ENCODE measurements at places on chromosomes 3 and 15.

DNA sequence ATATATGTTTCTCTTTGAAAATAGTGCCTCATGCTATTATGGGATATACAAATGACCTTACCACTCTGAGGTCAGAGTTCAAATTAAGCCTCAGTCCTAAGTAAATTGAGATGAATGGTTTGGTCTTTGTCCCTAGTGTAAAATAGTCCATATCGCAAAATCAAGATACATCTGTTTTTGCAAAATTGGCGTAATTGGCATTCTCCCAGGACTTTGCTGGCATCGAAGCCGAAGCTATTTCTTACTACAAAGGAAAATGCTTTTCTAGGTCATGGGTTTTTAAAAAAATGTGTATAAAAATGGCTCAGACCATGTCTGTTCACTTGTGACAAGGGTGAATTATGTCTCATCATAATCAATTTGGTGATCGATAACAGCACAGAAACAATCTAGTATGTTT is 25.9 kb downstream of the ROBO2 start:
- no peak for DNase-seq

DNA sequence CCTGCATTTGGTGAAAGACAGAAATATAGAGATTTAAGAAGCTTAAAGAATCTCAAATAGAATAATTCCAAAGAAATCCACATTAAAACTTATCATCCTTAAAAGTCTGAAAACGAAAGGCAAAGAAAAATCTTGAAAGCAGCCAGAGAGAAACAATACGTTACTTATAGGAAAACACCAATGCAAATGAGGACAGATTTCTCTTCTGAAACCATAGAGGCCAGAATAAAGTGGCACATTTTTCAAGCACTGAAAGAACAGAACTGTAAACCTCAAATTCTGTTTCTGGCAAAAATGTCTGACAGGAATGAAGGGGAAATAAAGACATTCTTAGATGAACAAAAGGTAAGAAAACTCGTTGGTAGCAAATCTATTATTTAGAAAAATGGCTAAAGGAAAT is 13.8 kb upstream of the ACTC1 start:
- no peak for DNase-seq

- no peak for DNase-seq
Measured at GRCh38 chr3:126394179-126394976, at the start of gene CFAP100. Gene CFAP100 (plus strand): TSS chr3:126394909. CDS start chr3:126396001, 1,092 bp downstream.

GRCh38 chr15:52080031-52080430 is 32.5 kb downstream of the BCL2L10 start:
- DNase-seq: no peak

- no peak for DNase-seq
Measured at GRCh38 chr15:59401824-59402569, 29.3 kb upstream of the MYO1E start.

DNA sequence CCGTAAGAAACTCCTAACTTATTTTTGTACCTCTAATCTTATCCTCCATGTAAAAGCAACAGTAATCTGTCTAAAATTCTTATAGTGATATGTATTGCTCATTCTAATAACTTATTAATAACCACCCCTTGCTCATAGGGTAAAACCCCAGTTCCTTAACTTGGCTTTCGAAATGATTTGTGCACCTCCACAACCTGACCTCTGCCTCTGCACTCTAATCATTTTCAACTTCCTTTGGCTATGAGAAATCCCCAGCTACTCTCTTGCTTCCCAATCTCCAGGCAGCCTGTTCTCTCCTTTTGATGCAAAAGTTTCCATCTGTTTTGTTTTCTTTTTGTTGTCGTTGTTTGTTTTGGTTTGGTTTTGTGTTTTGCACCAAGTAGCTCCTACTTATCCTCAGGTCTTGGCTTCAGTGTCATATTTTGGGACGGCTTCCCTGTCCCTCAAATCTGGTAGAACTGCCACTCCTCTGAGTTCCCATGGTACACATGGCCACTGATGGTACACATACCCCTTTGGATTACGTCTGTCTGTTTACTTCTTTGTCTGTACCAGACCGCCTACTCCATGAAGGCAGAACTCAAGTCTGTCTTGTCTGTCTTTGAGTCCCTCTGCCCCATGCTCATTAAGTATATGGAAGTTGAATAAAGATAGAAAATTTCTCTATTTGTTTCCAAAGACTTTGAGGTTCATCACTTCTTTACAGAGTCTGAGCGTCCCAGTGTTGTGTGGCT is 105.6 kb upstream of the TGFBR2 start:
- DNase-seq: no peak

DNA sequence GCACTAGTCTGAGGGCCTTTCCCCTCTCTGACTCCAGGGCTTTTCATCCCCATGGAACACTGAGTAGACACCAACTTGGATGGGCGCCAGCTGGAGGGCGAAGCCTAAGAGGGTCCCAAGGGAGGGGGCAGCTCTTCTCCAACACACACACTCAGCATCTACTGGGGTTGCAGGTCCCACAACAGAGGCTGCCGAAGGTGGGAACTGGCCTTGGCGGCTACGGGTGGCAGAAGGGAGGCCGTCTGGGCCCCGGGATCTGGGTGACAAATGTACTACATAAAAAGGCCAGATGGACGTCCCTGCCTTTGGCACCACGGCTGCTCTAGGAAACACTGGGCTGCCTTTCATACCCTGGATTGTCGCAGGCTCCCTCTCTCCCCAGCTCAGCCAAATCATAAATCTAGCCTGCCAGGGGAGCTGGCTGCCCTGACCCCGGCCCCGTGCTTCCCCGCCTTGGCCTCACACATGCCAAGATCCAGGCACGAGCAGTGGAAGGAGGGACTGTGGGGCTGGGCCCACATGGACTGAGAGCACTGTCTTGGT is 31.5 kb downstream of the SEMA5B start:
- DNase-seq: no peak

GRCh38 chr3:105837143-105837740 is 31.6 kb downstream of the CBLB start:
- no peak for DNase-seq

GRCh38 chr3:25503898-25504301 is 75.8 kb downstream of the RARB start:
- no peak for DNase-seq

GRCh38 chr3:23739536-23739935 is 66.2 kb upstream of the UBE2E1 start:
- no peak for DNase-seq

DNA sequence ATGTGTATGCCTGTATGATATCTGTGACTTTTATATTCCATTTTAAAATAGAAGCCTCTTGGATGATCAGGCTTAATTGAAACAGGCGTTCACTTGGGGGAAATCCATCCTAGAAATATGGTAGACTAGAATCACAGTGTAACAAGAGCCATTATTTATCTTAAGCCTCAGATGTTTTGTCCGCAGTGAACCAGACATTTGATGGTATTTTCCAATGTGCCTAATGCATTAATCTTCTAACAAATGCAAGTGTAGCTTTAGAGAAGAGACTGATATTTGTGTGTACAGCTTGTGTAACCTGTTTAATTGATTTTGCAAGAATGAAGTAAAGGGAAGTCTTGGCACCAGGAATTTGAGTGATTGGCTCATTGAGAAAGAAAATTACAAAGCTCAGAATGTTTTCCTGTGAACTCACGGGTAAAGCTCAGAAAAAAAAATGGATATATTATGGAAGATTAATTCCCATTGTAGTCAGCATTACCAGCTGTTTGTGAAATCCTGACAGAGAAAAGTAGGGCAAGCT is 155.7 kb downstream of the SV2B start:
- DNase-seq: no peak

DNA sequence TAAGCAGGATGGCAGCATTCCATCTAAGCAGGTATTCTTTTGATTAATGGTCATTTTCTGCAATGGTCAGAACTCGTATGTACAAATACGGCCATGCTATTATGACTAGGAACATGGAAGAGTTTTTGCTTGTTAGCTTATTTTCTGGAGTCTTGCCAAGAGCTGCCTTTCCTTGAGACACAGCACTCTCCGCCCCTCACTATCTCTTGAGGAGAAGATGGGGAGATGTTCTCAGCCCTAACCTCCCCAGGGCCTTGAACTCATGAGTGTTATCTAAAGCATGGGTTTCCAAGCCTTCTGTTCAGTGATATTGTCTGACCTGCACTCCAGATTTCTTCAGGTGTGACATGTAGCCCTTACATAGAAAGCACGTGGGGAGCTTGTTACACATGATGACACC is 65.9 kb upstream of the ACTC1 start:
- no peak for DNase-seq

- no peak for DNase-seq
Measured at GRCh38 chr3:182117583-182117982, 405.9 kb downstream of the SOX2 start.

GRCh38 chr3:73535137-73535536 is 89.6 kb downstream of the PDZRN3 start:
- DNase-seq: no peak

- DNase-seq: no peak
Measured at GRCh38 chr15:76898102-76898501, 7.0 kb downstream of the SCAPER start.

DNA sequence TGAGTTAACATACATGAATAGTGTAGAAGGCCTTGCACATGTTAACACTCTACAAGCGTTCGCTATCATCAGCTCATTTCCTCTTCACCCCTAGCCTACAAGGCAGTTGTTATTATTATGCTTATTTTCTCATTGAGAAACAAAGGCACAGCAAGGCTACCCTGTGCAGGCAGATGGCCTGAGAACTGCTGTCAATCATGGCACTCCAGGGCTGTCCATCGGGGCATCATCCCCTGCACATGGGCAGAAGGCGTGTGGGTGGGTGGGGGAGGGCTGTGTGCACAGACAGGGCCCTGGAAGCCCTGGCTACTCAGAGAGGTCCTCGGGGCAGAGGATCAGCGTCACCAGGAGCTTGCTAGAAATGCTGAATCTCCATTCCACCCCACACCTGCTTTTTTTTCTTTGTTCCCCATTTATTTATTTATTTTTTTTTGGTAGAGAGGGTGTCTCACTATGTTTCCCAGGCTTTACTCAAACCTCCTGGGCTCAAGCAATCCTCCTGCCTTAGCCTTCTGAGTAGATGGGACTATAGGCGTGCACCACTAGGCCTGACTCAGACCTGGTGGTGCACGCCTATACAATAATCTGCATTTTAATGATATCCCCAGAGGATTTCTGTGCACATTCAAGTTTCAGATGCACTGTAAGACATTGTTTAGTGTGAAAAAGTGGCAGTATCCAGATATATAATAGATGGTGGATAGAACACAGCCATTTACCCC is 9.6 kb upstream of the ZXDC start:
- DNase-seq: no peak

DNA sequence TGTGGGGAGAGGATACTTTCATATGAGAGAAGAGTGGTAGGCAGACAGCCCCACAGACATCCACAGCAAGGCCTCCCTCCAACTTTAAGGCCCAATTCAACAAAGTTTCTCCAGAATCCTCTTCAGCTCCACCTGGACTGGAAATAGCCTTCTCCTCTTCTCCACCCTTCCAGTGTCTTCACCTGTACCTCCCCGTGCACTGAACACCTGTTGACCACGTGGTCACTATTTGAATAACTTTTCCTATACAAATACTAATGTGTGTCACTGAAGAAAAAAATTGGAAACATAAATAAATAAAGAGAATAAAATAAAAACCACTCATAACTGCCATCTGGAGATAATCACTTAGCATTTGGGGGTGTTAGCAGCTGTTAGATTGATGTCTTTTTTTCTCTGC is 52.9 kb downstream of the CCNL1 start:
- no peak for DNase-seq

DNA sequence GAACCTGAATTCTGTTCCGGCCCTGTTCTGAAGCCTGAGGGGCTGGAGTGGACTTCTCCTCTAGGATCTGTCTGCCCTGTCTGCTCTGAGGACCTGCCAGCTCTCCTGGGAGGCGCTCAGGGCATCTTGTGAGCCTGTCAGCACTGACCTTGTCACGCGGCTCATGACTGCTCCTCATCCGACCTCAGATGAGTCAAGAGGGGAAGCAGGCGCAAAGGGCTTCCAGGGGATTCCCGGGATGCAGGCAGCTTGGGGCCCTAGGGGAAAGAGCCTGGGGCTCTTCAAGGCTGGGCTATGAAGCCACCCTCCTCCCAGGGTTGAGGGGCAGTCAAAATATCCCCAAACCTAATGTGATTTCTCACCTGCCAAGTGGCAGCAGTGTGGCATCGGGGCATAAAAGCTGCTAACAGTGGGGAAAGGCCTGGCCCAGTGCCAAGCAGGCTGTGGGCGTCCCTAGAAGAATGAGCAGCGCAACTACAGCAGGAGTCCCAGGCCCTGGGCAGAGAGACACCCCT is 27.6 kb upstream of the ANKDD1A start:
- DNase-seq: peak; percentile 82

GRCh38 chr3:189239616-189240015 is 67.8 kb downstream of the TPRG1 start:
- DNase-seq: peak; percentile 24

- peak; percentile 84 for DNase-seq
Measured at GRCh38 chr3:179956416-179956830, 80.3 kb downstream of the PEX5L start.

- DNase-seq: no peak
Measured at GRCh38 chr3:177589911-177590381, 392.7 kb upstream of the TBL1XR1 start.

DNA sequence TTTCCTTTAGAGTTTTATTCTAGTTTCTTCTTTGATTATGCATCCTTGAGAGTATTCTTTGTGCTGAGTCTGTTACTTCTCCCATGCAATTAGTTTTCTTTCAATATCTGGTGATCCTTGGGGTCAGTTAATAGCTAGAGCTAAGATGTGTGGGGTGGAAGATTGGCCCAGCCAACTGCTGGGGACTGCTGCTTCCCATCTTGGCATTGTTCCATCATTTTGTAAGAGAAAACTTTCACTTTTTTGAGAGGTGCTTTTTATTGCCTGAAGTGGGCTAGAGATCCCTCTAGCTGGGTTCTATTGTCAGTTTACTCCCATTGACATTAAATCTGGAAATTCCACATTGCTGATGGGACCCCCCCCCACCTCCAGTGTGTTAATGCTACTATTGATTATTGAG is 15.4 kb downstream of the BCL2L10 start:
- DNase-seq: no peak

DNA sequence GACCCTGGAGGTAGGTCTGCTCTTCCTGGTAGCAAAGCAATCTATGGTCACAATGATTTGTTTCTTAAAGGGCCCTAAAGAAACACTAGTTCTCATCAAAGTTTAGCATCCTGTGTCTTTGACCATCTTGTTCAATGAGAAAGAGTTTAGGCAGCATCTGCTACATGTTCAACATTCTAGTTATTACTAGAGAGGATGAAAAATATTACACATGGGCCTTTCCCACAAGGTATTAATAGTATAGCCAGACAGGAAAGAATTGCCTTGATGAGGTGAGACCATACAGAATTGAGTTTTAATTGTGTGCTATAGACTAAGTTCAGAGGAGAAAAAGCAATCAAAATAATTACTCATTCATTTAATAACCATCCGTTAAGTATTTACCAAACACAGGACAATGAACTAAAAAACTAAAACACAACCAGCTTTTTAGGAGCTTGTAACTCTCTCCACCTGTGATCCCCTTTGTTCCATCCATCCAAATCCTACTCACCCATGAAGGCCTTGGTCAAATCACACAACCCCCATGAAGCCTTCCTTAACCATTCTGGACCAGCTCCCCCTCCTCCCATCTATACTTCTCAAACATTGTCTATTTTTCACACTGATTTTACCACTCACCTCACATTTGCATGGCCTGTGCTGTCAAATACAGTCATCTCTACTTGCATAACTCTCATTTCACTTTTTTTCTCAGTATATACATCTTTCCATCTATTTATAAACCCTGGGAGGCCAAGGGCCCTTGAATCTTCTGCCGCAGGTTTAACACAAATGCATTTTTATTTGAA is 122.9 kb downstream of the RORA start:
- no peak for DNase-seq

Data from activated CD4-positive, alpha-beta T cell treated with anti-CD3 and anti-CD28 coated beads, Interleukin-2, amount 10 ng/mL, durations not matched to agents 24 days and 14 days (primary cell).